Cortex of kidney (tissue), 1 donor: ENCODE measurements at places on chromosomes 16 and 17.

- DNase-seq, result no peak
These were observed 20.9 kb downstream of the NLRP1 start for GRCh38 chr17:5563456-5563855.

DNA sequence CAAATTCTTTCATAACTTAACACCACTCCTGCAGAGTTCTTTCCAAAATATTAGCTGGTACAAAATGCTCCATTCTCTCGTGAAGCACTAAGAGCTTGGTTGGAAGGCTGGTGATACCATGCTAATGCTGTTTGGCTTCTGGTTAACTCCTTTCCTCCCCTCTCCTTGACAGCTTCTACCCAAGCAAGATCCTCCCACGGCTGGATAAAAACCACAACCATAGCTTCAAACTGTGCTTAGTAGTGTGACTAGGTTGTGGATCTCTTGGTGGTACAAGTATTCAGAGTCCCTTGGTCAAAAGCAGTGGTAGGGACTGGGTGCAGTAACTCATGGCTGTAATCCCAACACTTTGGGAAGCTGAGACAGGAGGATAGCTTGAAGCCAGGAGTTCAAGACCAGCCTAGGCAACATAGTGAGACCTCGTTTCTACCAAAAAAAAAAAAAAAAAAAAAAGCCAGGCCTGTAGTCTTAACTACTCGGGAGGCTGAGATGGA lies 2.3 kb downstream of the PHAF1 start:
- no peak for DNase-seq

- no peak for DNase-seq
These were observed 11.3 kb upstream of the SKAP1 start for GRCh38 chr17:48441231-48441711.

GRCh38 chr17:43530288-43531081 lies 15.7 kb downstream of the ETV4 start:
- DNase-seq, result no peak

GRCh38 chr17:81514739-81515529 lies 2.3 kb upstream of the ACTG1 start:
- DNase-seq, result no peak

GRCh38 chr17:16158714-16159113 lies 56.6 kb downstream of the NCOR1 start:
- no peak for DNase-seq

- DNase-seq, result no peak
These were observed 1.2 kb downstream of the PSMD11 start for GRCh38 chr17:32445497-32445896.

GRCh38 chr17:49817993-49818392 lies 29.5 kb downstream of the KAT7 start:
- DNase-seq, result no peak

GRCh38 chr17:72706396-72706981 lies 386.0 kb downstream of the SLC39A11 start:
- no peak for DNase-seq

- DNase-seq, result no peak
These were observed 14.2 kb downstream of the POLR3K start for GRCh38 chr16:38941-39892.

DNA sequence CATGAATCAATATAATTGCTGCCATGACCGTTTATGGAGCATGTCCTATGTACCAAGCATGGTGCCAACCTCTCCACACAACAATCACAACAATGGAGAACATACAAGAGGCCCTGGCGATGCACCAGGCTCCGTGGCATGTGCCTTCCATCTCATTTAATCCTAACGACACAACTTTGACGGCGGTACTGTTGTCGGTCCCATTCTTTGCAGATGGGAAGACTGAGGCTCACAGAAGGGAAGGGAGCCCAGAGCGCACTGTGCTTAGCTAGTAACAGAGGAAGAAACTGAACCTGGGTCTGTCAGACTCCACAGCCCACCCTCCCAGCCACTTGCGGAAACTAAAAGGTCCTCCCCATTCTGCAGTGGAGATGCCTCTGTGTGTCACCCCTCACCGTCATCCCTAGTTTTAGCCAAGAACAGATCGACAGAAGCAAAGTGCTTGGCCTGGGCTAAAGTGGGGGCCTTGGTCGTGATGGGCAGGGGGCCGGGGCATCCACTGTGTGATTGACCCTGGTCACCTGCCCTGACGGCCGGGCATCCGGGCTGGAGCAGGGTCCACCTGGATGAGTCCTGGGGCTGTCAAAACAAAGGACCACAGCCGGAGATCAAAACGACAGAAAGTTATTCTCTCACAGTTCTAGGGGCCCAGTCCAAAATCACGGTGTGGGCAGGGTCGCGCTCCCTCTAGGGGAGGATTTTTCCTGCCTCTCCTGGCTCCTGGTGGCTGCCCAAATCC lies 183.9 kb downstream of the C16orf95 start:
- no peak for DNase-seq

GRCh38 chr17:2860045-2860444 lies 63.8 kb downstream of the RAP1GAP2 start:
- no peak for DNase-seq

- DNase-seq, result no peak
These were observed 162.0 kb downstream of the CCDC182 start for GRCh38 chr17:57582881-57583756.

GRCh38 chr17:76570457-76570856 lies 15.2 kb downstream of the ST6GALNAC2 start:
- no peak for DNase-seq

GRCh38 chr17:49403514-49404289 lies 11.0 kb downstream of the PHB1 start:
- no peak for DNase-seq

DNA sequence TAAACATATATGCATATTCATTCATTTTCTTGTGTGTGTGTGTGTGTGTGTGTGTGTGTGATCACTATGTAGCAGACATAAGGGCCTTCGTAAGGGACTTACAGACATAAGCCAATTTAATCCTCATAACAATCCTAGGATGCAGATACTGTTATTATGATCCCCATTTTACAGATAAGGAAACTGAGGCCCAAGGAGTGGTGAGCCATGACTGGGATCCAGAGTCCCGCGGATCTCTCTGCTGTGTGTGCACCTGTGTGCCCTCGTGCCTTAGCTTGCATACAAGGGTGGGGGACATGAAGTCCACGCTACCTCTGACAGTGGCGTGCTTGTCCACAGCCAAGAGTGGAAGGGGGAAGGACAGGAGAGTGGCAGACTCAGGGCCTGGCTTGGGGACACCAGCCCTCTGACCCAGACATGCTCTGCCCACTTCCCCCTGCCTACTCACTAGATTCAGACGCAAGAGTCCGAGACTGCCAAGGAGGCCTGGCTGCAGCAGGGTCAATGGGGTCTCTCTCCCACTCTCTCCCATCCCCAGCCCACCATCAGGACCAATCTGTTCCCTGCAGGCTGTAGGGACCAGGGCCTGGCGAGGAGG lies 9.8 kb upstream of the SMTNL2 start:
- DNase-seq, result no peak

DNA sequence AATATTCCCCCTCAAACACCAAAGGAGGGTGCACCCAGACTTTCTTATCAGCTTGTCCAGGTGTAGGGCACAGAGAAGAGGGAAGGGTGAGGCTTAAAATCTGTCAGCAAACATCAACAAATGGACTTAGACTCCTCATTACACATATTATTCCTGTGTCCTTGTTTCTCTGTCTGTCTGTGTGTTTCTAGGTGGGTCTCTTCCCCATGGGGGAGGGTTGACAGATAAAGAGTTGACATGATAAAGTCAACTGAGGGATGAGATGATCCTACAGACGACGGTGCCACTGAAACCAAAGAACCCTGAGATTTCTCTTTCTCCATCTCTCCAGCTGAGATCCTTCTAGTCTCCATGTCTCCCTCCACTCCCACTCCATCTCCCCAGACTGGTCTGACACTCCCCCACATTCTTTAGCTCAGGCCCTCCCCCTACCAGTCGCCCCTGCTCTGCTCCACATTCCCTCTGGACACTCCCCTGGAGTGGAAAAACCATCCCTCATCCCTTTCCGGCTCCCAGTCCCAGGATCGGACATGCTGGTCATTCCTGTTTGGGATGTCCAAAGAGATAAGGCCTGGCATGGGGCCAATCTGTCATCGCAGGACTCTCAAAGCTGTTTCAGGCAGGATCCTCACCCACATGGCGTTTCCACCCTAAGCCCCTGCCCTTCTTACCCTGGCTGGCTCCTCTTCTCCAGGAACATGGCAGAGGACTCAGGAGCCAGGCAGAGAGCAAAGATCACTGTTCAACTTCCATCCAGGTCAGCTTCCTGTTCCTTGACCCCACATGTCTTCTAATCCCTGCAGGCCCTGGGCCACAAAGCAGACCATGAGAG lies 2.9 kb upstream of the ITGA3 start:
- DNase-seq, result no peak

- no peak for DNase-seq
These were observed 152.6 kb downstream of the PRKCA start for GRCh38 chr17:66455060-66455459.

- DNase-seq, result no peak
These were observed 1.9 kb upstream of the C16orf87 start for GRCh38 chr16:46832757-46833459.

GRCh38 chr16:25235991-25236390 lies 19.2 kb downstream of the AQP8 start:
- no peak for DNase-seq

DNA sequence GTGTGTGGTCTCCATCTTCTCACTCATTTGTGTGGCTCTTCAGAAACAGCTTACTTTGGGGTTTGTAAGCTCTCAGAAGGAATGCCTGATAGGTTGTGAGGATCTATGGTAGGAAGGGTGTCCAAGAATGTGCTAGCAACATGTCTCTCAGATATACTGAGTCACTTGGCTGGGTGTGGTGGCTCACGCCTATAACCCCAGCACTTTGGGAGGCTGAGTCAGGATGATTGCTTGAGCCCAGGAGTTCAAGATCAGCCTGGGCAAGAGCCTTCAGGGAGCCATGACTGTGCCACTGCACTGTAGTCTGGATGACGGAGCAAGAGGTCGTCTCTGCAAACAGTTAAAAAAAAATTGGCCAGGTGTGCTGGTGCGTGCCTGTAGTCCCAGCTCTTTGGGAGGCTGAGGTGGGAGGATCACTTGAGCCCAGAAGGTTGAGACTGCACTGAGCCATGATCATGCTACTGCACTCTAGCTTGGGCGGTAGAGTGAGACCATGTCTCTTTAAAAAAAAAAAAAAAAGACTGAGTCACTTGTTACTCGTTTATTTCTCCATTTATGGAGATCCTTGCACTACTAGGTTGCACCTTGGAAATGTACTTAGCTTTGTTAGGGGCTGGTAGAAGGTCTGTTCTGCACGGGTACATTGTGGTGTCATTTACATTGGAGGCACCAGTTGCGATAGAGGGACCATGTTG lies 232.0 kb downstream of the SNX29 start:
- DNase-seq, result no peak

DNA sequence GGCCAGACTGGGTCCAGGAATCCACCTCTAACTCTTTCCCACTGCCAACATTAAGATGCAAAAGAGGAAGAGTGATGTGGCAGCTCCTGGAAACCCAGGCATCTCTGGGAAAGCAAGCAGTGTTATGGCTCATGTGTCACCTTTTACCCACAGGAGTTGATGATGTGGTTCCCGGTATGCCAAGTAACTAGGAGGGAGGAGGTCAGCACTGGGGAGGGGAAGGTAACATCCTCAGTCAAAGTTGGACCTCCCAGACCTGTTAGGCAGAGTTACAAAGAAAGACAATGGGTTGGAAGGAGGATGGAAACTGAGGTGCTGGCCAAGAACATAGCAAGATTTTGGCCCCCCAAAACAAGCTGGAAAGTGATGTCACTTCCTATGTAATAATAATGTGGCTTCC lies 11.4 kb downstream of the KRABD2 start:
- no peak for DNase-seq

DNA sequence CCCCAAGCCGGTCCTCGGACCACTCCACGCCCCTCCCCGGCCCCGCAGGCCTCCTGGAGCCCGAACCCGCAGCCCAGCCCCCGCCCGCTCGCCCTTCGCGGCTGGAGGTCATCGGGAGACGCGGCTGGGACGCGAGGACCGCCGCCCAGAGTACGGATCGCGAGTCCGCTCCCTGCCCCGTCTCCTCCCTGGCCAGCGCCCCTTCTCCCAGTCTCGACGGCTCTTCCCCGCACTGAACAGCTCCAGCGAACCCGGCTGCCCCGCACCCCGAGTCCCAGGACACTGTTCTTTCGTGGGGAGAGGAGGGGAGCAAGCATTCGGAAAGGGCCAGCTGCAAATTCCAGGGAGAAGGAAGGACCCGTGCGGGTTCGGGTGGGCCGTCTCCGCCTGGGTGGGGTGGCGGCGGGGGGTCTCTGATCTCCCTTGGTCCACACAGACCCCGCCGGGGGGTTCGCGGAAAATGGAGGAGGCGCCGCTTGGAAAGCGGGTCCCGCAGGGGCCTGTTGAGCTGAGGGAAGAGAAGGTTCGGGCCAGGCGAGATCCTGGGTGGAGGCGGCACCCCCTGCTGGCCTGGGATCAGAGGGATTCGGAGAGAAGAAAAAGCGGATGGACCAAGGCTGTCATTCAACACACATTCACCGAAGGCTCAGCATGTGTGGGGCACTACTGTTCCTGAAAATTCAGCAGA lies 632 bp upstream of the RTN4RL1 start:
- DNase-seq, result no peak

GRCh38 chr16:79599837-79600637 lies 500 bp downstream of the MAF start:
- DNase-seq, result no peak

GRCh38 chr17:81309140-81309858 lies 14.2 kb upstream of the SLC38A10 start:
- peak; percentile 47 for DNase-seq

DNA sequence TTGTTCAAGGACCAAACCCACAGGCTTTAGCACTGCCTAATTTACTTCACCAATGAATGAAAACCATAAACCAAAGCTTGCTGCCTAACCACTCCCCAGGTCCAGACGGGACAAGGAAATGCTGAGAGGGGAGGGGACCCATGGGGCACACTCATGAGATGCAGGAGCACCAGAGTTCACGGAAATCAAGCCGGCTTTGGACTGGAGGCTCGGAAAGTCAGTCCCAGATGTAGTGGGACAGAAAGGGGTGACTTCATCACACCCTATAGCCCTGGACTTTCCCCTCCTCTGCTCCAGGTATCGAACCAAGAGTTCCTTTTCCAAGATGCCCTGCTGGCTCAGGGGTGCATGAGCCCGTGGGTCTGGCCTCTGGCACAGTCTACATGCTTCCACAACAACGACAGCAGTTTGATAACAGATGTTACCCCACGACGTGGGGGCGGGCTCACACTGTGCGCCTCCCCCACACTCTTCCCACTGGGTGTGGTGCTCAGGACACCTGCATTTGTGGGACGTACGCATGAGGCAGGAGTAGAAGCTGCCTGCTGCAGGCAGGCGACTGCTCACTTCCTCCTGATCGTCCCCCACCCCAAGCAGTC lies 63.2 kb downstream of the AMFR start:
- no peak for DNase-seq

- DNase-seq, result no peak
These were observed 296.6 kb downstream of the MAF start for GRCh38 chr16:79303959-79304387.

GRCh38 chr16:84763164-84763563 lies 56.6 kb upstream of the CRISPLD2 start:
- no peak for DNase-seq

DNA sequence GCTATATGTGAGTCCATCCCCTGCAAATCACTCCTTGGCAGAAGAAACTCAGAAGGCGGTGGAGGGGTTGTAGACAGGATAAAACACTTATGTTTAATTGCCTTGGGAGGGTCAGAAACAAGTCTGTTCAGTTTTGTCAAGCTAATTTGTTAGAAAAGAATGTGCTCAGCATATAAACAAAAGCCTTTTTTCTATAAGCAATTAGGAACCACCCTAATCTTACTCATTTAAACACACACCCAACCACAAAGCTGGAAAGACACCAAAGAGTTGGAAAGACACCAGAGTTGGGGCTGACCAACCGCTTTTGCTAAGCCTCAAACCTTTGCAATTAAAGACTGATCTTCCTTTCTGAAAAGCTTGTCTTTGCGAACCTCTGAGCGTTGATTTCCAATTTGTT lies 439.2 kb upstream of the ERCC4 start:
- no peak for DNase-seq
